Stimulated activated CD4-positive, alpha-beta T cell treated with anti-CD3 and anti-CD28 coated beads, TNF-alpha, amount 100 ng/mL, for 48 hours (primary cell): ENCODE measurements at places on chromosomes 1 and 21.
A peak's percentile ranks its signal among the peaks of the same experiment; 100 is the strongest.

DNA sequence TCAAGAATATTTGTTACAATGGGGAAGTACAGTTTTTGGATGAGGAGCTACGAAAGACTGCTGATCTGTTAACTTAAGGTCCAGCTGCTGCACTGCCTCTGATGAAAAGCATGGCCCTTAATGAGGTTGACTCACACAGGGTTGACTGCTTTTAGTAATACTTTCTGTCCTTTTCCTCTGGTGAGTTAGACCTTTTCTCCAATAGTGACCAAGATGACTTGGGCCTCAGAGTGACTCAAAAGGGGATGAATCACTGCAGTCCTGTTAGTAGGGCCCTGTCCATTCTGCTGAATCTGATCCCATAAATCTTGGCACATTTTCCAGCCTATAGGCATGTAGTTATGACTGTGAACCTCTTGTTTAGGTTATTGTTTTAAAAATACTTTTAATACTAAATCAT is 2.7 kb downstream of the DISP1 start:
- no peak for DNase-seq

- DNase-seq, result no peak
Measured at GRCh38 chr1:230857077-230857476, 11.2 kb downstream of the C1orf198 start.

- DNase-seq, result no peak
Measured at GRCh38 chr1:245978915-245979314, 528.2 kb downstream of the SMYD3 start.

DNA sequence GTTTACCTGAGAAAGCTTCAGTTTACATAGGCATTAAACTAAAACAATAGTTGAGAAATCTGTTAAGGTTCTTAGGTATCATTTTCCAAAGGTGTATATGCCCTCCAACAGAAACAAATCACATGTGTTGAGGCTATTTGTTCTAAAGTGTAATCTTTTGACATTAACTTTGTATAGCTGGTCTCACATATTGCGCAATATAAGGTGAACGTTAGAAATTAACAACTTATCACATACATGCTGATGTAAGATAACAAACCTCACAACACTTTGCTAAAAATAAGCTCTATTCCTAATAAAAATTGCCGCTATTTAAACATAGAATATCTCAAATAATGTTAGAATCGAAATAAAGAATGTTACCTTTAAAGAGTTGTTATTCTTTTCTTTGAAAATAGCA is 340.6 kb downstream of the SRGAP2C start:
- no peak for DNase-seq

- peak; percentile 43 for DNase-seq
Measured at GRCh38 chr1:248872752-248873408, 14.0 kb upstream of the ZNF692 start.

DNA sequence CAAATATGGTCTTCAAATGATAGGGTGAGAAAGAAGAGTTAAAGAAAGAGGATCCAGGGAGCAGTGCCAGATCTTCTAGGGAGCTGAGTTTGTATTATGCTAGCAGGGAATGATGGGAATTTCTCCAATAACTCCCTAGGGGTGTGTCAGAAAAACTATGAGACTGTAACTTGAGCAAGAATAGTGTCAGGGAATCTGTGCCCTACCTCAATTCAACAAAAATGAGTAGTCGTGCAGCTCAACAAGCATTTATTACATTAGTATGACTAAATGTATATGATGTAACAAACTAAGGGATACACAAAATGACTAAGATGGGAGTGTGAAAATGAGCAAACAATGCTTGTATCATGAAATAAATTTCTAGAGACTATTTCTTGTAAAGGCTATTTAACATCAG is 24.2 kb downstream of the SPAG17 start:
- DNase-seq, result no peak

DNA sequence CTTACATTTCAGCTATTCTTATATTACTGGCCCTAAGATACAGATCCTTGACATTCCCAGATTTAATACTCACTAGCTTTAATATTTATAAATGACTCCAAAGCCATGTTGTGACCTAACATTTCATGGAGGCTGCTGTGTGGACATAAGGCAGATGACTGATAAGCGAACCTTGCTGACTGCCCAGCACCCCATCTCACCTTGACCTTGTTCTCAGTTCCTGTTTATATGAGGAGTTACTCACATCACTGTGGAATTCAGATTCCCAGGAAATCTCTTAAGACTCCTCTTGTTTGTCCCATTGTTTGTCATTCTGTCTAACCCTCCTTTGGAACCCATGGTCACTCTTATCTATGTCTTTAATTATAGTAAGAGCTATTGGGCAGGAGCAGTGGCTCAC is 21.9 kb downstream of the RAB3B start:
- DNase-seq, result no peak

DNA sequence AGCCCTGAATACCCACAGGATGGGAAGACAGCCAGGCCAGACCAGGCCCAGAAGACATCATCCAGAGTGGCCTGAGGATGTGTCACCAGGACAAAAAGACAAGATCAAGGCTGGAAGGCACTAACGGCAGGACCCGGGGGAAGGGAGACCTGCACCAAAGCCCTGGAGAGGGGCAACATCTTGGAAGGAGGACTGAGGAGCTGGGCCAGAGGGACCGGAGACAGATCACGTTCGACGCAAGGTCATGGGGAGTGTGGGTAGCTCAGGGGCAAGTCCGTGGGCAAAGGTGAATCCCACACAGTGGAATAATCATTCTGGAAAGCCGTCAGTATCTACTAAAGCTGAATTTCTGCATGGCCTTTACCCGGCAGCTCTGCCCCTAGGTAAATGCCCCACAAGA is 478.6 kb downstream of the MATN1 start:
- no peak for DNase-seq

- no peak for DNase-seq
Measured at GRCh38 chr1:203354246-203354645, 3.3 kb upstream of the FMOD start.

GRCh38 chr1:58839147-58839795 is 55.4 kb upstream of the JUN start:
- no peak for DNase-seq

DNA sequence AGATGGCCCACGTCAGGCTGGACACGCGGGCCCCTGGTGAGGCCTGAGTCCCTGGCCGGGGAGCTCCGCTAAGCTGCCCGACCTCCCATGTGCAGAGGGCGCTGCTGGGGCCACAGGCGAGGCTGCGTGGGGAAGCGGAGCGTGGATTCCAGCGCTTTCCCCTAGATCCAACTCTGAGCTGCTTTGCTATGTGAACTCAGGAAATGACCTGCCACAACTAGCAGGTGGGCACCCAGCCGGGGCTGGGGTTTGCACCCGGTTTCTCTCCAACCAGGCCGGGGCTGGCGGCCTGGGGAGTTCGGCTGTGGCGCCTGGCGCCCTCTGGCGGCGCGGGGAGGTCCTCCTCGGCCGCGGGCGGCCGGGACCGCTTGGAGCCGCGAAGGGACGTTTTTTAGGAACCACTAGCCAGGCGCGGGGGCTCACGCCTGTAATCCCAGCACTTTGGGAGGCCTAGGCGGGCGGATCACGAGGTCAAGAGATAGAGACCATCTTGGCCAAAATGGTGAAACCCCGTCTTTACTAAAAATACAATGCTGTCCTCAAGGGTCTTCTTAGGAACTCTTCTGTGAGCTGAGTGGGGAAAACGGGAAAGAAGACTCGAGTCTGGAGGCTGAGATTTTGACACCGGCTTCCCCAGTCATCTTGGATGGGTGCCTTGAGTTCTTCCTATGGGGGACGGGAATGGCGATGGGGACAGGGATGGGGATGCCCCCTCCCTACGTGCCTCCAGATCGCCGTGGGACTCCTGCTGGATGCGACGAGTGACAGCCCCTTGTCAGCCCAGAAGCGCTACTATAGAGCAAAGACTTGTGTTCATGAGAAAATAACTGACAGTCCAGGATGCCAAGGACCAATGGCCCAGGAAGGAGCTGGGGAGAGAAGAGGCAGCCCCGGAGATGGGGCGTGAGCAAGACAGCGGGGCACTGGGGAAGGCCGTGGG is 12.6 kb downstream of the PYCR2 start:
- peak; percentile 58 for DNase-seq

GRCh38 chr1:234533975-234534876 is 55.2 kb upstream of the TARBP1 start:
- DNase-seq, result no peak

GRCh38 chr1:231690059-231690458 is 63.5 kb downstream of the DISC1 start:
- DNase-seq, result no peak

GRCh38 chr1:1013105-1013921 is at the start of gene ISG15:
ISG15 (plus strand) TSS chr1:1013497; CDS start chr1:1013574, 77 bp downstream.
- peak; percentile 62 for DNase-seq

DNA sequence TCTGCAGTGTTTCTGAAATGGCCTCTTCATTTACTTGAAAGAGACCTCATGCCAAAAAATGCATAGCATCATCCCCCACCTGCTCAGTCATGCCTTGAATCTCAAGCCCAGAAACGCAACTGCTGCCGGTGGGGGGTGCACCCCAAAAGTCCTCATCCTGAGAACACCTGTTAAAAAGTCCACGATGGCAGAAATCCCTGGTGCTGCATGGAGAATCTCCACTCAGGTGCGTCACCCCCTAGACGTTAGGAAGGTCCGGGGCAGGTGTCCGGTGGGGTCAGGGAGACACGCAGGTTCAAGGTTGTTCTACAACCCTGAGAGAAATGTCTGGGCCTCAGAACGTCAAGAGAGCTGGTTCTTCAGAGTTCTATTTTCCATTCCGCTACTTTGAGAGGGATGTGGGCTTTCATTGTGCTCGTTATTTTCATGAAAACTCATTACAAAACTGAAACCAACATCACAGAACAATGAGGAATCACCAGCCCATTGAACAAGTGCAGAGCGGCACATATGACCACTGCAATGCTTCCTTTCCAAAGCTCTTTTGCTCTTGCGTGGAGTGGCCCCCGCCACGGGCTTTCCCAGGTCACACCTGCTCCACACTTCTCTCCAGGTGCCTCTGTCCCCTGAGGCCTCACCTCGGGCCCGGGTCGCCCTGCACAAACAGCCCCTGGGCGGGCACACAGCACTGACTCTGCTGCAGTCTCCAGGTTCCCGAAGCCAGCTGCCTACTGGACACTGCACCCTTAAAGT is 201.9 kb downstream of the TOMM20 start:
- peak; percentile 32 for DNase-seq

GRCh38 chr1:23018661-23019093 is 591 bp upstream of the KDM1A start:
- no peak for DNase-seq

- DNase-seq, result peak; percentile 34
Measured at GRCh38 chr1:112808861-112809684, 93.9 kb upstream of the PPM1J start.

DNA sequence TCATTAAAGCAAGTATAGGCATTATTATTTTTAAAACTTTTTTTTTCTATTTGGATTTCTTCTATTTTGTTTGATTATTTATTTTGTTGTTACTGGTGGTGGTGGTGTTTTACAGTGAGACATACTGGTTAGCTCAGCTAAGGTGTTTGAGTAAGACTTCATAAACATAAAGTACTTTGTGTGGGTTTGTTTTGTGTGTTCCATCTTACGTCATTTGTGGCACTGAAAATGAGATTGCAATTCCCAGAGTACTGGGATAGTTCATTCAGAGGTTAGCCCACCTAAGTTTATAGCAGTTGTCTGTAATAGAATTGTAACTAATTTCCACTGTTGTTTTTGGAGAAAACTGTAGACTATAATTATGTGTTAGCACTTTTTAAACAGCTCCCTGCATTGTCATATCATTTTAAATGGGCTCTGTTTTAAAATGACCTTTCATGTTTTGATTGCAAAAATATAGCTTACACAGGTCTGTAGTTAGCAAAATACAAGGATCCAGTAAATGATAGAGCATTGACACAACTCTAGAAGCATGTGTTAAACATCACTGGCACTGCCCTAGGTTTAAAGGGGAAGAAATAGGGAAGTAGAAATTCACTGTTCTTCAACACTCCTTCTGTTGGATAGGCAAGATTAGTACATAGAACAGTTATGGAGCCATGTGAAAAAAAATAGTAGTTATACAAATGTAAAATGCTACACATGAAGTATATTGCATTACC is 171.7 kb downstream of the NFIA start:
- DNase-seq, result no peak

DNA sequence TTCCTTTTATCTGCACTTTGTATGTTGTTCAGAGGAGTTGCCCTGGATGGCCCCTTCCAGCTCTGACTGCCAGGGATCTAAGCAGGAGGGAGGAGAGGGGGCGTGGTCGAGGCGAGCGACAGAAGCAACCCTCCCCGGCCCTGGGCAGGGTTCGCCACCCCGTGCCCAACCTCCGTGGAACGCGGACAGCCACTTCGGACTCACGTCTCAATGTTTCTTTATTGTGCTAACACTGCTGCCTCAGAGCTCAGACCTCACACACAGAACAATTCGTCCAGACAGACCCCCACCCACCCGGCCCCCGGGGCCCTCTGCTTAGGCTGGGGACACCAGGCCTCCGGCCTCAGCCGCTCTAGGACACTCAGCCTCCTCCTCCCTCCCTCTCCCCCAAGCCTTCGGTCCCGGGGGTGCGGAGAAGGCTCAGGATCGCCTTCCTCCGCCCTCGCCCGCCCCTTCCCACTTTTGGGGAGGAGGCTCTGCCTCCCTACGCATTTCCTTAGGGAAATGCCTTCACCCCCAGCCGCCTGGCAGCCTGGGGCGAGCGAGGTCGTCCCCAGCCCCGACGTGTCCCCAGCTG is 8.3 kb downstream of the VSIG8 start:
- DNase-seq, result no peak

- DNase-seq, result no peak
Measured at GRCh38 chr1:158654571-158654970, 31.9 kb downstream of the SPTA1 start.

DNA sequence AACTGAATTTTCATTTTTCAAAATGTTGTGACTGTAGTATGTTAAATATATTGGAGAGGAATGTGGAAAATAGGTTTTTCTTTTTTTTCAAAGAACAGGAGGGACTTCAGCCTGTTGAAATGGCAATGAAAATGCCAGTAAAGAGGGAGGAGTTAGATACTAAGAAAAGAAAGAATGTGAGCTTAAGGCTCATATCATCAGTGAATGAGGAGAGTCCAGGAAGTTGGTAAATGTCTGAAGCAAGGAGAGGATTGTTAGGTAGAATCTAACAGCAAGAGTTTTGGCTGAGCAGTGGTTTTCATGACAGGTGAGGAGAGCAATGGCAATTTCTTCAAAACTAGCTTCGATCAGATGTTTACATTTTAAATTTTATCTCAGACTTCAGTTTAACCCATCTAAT is 43.0 kb downstream of the PLA2G4A start:
- no peak for DNase-seq

DNA sequence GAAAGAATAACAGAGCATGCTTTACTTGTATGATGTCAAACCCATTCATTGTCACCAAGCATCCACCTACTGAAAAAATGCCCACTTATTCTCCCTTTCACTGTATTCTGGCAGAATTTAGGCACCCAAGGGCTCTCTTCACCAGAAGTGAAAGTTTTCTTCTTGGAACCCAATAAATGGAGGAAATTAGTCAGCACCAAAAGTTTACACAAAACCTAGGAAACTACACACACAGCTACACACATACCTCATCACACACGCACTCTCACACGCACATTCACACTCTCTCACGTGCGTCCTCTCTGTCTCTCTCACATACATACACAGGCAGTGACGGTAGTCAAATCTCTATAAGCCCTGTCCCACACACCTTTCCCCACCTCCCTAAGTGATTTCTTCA is 37.6 kb downstream of the MCOLN2 start:
- DNase-seq, result peak; percentile 46

GRCh38 chr1:81179242-81179641 is 621.5 kb upstream of the ADGRL2 start:
- DNase-seq, result no peak
